ENCODE measurements at places on chromosomes 2 and 18.

GRCh38 chr18:50398947-50399346, 24.1 kb downstream of the SKA1 start:
- DNase-seq: no peak

DNA sequence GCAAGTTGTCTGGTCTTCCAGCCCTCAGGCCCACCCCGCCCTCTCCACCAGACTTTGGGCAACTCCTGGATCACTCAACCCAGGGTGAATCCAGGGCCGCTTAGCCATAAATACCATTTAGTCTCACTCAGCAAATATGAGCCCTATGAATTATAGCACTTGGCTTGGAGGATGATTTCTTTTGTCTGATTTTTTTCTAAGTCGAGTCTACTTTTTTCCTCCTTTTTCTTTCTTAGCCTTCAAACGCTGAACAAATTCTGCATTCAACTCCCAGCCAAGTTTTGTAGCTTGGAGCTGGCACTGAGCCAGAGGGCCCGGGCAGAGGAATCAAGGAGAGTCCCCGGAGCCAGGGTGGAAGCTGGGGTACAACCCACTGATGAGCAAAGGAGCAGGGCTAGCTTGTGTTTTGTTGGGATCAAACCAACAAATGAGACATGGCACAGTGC, 48.7 kb downstream of the SERTAD2 start:
- no peak for DNase-seq

GRCh38 chr2:55169915-55170314, 62.2 kb downstream of the CLHC1 start:
- DNase-seq: no peak

DNA sequence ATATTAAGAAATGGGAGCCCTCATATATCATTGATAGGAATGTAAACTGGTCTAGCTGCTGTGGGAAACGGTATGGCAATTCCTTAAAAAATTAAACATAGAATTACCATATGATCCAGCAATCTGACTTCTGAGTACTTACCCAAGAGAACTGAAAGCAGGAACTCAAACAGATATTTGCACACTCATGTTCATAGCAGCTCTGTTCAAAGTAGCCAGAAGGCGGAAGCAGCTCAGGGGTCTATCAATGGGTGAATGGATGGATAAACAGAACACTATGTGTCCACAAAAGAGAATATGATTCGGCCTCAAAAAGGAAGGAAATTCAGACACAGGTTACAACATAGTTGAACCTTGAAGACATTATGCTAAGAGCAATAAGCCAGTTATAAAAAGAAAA, 135.7 kb upstream of the NDUFV2 start:
- DNase-seq: no peak

DNA sequence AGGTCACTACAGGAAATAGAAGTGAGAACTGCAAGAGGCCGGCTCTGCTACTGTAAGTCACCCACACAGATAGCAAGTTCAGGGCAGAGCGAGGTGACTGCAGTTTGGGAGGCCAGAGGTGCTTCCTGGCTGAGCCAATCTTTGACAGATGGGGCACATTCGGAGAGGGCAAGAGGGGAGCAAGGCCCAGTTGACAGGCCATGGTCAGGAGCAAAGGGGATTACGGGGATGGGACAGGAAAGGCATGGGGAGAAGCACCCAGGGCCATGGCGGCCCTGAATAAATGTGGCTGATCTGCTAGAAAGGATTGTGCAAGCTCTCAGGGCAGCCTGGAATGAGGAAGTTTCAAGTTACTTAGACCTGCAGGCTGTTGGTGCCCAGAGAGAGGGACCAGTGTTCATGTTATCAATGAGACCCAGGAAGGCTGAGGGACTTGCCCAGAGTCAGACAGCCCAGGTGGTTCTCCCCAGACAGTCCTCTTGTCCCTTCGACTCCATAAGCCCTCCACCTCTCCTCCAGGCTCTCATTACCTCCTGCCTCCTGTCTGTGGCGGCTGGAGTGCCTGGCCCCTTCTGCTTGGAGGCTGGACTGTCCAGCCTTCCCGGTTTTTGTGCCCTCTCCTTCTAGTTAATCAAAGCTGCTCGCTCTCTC, 123.3 kb downstream of the CTIF start:
- no peak for DNase-seq

DNA sequence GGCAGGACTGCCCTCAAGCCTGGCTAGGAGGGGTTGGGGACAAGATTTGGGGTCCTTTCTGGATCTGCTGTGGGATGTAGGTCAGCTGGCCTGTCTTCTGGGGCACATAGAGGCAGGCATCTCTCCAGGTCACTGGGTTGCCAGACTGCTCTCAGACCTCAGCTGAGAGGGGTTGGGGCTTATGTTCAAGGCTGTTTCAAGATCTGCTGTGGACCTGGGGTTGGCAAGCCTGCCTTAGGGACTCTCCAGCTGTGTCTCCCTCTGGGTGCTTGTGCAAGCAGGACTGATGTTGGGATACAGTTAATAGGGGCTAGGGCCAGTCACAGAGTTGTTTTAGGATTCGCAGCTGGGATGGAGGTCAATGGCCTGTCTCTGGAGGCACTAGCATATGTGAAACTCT, 363.0 kb upstream of the ST6GAL2 start:
- no peak for DNase-seq

DNA sequence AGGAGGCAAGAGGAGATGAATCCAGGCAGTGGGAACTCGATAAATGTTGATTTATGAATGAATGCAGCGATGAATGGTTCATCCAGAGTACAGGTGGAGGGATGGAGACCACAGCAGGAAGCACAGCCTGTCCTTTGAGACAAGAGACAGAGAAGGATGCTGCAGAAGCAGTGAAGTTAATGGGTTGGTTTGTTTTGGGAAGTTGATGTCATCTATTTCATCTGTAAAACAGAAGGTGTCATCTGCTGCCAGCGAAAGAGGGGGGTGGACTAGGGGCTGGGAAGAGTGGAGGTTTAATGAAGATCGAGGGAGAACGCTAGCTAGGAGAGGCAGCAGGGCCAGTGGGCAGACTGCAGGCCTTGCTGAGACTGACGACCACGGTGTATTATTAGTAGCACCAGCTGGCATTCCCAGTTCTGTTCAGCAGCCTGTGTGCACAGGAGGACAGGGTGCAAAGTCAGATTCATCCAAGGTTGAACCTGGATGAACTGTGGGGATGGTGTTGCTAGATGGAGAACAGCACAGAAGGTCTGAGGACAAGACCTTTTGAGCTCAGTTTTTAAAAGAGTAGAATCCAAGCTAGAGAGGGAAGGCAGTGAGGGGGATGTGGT, 120.3 kb upstream of the CAPN13 start:
- no peak for DNase-seq

DNA sequence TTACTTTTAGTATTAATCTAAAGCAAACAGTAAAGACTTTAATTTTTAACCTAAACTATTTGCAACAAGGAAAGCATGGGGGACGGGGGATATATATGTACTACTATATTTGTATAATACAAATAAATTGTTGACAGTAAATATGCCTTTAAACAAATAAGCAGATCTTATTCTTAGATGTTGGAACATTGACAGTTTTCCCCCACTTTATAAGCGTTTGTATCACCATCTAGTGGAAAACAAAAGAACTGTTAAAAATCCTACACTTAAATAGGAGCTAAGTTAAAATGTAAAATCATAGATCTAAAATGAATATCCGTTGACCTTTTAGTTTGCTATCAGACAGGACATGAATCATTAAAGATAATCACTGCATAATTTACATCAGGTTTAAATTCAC, 50.0 kb downstream of the RBBP8 start:
- peak; percentile 10 for DNase-seq

DNA sequence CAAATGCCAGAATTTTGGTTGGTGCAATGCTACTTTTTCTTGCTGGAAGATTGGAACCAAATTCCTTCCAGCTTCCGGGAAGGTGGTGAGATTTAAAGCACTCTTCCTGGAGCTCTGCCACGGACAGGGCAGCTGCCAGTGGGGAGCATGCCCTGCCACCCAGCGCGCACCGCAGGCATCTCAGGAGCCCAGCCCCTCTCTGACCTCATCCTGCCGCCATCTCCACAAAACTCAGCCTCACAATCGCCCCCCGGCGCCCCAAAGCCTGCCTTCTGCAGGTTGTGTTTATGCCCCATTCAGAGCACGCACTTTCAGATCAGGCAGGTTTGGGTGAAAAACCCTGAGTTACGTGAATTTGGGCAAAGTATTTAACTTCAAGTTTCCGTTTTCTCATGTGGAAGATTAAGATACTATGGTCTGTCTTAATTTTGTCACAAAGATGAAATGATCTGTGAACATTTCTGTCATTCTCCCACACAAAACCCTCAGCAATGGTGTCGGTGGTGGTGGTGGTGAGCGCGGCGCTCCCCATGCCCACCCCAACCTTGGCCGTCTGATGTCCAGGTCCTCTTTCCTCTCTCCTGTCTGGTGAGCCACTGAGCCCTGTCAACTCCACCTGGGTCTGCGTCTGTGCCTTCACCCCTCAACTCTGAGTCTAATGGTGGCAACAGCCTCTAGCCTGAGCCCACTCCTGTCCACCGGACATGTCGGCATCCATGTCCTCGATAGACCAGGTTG, 282.8 kb upstream of the SALL3 start:
- no peak for DNase-seq

- DNase-seq: no peak
Measured at GRCh38 chr2:214547931-214548330, 137.1 kb downstream of the VWC2L start.

DNA sequence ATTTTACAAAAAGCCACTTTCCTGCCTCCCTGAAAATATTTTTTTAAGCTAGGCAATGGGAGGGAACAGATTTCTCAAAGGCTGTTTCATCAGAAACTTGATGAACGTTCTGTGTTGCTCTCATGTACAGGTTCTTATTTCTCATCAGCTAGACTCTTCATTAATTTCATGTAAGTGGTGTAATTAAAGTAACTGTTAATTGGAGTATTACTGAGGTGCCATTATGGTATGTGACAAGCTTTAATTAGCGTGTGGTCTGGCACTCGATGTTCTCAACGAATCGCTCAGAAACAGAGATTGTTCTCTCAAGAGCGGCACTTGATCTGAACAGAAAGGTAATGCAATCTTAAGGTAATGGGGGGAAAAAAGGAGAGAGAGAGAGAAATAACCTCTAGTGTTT, 81.9 kb upstream of the MYCN start:
- no peak for DNase-seq

DNA sequence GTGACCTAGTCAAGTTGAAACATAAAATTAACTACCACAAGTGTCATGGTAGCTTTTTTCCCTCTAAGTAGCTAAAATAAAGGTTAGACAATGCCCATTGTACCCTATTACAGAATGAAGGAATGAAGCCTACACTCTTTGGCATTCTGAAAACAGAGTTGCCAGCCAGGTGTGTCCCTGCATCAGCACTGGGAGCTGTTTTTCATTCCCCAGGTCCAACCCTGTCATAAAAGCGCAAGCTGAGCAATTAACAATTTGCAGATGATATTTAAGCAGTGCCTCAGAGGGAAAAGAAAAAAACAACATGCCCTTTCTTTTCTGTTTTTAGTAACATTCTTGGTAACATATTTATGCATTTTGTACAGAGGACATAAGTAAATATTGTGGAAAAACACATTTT, 46.8 kb upstream of the MGAT4A start:
- no peak for DNase-seq

GRCh38 chr2:36820942-36821605, 124.6 kb downstream of the VIT start:
- DNase-seq: no peak

GRCh38 chr2:172985139-172985892, 90.3 kb upstream of the MAP3K20 start:
- DNase-seq: no peak

GRCh38 chr2:234593636-234594035, 96.8 kb upstream of the ARL4C start:
- no peak for DNase-seq

DNA sequence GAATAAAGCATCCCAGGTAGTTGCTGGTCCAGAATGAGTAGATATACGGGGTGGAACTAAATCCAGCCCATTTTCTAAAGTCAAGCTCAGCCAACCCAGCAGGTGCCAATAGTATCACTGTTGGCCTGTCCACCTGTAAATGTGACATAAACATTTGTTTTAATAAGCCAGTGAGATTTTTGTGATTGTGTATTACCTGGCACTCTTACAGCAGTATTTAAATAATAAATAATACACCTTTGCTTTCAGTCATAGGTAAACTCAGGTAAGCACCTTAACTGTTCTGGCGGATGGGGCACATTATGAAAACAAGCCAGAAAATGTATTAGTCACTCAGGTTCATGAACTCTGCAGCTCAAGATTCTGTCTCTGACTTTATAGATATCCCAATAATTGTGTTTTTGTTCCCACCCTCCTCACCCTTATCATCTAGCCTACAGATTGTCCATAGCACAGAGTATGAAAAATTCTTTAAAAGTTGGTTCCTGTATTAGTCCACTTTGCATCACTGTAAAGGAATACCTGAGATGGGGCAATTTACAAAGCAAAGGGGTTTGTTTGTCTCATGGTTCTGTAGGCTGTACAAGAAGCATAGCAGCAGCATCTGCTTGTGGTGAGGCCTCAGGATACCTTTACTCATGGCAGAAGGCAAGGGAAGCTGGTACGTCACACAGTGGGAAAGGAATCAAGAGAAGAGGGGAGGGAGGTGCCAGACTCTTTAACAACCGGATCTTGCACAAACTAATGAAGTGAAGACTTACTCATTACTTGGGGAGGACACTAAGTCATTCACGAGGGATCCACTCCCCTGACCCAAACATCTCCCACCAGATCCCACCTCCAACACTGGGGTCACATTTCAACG, 73.0 kb upstream of the CYRIA start:
- no peak for DNase-seq

- DNase-seq: no peak
Measured at GRCh38 chr18:31609886-31610285, 18.2 kb downstream of the TTR start.

GRCh38 chr2:231364961-231365810, 30.3 kb upstream of the B3GNT7 start:
- DNase-seq: no peak

GRCh38 chr2:60853531-60853930, 27.8 kb upstream of the REL start:
- DNase-seq: no peak
